ENCODE measurements at places on chromosomes 4 and X. TPM values are rescaled to one million over a fixed set of nuclear protein-coding genes. Genes with fewer than 3 reads are reported as not detected.

Gene ELMOD2
- 18.9 TPM for total RNA-seq

Gene VCX
- total RNA-seq, result not detected

Gene F8A2
- not detected for total RNA-seq

Gene NKX6-1
- not detected for total RNA-seq

- no peak for DNase-seq
Observed at GRCh38 chr4:125938541-125938940, 623.8 kb downstream of the FAT4 start.

- no peak for DNase-seq
Observed at GRCh38 chr4:140154572-140154891, 548 bp upstream of the MAML3 start.

- no peak for DNase-seq
Observed at GRCh38 chr4:139191373-139191772, 14.4 kb upstream of the ELF2 start.

DNA sequence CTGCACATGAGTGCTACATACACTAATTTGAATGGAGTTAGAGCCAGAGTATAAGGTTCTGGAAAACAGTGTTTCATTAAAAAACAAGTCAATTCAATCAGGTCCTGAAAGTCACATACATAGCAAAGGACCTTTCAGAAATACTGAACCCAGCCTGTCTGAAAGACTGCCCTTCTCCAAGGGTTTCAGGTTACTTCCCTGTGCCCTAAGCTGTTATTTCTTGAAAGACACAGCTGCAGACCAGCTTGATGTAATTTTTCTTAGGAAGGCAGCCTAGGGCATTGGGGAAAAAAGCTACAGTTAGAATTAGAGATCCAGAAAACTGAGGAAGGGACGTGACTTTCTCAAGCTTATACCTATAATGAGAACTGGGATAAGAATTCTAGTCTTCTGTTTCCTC lies 155.9 kb upstream of the MAOA start:
- DNase-seq, result no peak

DNA sequence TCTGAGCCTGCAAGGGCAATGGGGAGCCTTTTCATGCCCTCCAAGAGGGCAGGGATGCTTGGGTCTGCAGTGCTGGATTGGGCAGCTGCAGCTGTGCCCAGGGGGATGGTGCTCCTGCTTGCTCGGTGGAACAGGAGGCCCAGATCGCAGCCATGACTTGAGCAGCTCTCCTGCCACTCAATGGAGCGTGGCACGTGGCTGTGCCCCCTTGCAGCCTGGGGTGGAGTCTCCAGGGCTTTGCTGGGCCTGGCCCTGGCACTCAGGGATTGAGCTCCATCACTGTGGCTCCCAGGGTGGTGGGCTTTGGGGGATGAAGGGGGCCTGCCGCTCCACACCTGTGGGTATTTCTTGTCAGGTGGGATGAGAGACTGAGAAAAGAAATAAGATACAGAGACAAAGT lies 53.4 kb upstream of the IBSP start:
- DNase-seq, result no peak

GRCh38 chr4:80489798-80490197 lies 154.3 kb downstream of the CFAP299 start:
- DNase-seq, result no peak

GRCh38 chr4:56409511-56410090 lies 22.3 kb upstream of the AASDH start:
- DNase-seq, result no peak

DNA sequence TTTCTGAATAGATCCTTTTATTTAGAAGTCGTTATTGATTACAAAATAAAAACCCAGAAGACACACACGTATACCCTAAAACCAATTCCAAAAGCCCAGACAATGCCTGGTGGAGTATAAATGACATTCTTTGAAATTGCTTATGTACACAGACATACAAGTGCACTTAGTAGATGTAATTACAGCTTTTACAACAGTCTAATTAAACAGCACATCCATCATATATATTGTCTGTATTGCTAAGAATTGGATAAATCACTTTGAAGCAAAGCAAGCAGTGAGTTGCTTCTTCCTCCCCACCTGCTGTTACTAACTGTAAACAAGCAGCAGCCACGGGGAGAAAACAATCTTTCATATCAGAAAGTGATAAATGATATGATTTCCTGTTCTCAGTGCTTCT lies 645.7 kb downstream of the TLL1 start:
- no peak for DNase-seq

All from HFFc6 (cell line).